ENCODE measurements at places on chromosomes 16 and 17.

DNA sequence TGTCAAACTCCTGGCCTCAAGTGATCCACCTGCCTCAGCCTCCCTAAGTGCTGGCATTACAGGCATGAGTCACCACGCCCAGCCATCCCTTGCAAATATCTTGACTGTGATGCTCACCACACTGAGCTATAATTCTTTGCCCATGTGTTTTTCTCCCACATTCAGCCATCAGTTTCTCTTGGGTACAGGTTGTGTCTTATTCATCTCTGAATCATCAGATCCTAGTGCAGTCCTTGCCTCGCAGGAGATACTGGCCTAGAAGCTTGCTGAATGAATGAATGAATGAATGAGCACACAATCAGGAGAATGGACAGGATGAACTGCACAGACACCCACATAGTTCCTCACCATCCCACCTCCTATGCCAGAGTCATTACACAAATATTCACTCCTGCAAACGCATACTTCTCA, 24.4 kb upstream of the ETV4 start:
- DNase-seq: peak; percentile 95

DNA sequence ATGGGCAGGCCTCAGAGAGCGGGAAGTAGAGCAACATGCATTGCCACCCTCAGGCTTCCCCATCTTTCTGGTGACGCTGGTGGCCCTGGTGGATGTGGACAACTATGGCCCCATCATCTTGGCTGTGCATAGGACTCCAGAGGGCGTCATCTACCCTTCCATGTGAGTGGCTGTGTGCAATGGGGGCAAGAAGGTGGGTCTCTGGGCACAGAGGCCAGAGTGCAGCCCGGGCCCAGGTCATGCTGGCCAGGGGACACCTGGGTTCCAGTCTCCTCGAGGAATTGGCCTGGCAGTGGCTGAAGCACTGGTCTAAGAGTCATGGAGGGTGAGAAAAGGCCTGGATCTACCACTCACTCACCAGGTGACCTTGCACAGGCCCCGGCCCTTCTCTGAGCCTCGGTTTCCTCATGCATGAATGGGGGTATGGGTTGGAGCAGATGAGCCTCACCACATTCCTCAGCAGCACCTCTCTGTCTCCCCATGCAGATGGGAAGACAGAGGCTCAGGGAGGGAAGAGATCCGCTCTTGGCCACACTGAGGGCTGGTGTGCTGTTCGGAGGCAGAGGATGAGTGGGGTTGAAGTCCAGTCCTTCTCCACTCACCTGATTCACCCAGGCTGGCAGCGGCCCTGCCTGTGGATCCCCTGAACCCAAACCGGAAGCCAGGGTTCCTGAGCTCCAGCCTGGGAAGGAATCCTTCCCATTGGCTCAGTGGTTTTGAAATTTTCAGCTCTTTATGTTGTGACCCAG, 7.2 kb upstream of the ADGRG3 start:
- no peak for DNase-seq

DNA sequence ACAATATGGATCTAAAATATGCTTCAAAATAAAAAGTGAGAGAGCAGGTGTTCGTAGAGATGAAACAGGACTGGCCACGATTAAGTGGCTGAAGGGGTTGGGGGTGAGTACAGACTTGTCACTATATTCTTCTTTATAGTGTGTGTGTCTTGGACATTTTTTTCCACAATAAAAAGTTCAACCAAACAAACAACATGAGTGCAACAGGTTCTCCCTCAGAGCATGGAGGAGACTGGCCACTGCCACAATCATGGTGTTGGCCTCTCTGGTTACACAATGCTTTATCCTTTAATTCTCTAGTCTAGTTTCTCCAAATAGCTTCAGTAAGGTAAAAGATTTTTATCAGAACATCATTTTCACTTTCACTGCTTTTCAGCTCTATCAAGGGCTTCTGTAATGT, 109.3 kb downstream of the PARN start:
- no peak for DNase-seq

GRCh38 chr16:31456988-31457360, 2.3 kb upstream of the ARMC5 start:
- no peak for DNase-seq

DNA sequence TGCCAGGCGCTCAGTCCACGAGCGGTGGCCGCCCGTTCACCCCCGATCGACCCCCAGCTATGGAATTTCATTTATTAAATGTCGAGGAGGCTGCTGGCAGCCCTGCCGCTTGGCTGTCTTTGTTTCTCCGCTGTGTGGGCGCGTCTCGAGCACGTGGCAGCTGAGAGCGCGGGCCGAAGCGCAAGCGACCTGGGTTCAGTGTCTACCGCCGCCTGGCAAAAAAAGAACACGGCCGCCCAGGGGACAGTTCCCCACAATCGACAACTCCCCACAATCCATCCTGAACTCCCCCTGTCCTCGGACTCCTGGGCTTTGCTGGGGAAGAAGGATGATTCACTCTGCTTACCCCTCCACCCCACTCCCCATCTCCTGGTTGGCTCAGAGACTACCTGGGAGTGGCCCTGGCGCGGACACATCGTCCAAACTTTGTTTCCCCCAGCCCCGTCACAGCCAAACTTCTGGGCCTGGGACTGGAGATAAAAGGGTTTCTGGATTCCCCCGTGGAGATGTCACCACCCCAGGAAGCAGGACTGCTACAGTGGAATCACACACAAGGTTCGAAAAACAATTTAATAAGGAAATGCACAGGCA, 1.7 kb upstream of the ANKRD13B start:
- peak; percentile 71 for DNase-seq

DNA sequence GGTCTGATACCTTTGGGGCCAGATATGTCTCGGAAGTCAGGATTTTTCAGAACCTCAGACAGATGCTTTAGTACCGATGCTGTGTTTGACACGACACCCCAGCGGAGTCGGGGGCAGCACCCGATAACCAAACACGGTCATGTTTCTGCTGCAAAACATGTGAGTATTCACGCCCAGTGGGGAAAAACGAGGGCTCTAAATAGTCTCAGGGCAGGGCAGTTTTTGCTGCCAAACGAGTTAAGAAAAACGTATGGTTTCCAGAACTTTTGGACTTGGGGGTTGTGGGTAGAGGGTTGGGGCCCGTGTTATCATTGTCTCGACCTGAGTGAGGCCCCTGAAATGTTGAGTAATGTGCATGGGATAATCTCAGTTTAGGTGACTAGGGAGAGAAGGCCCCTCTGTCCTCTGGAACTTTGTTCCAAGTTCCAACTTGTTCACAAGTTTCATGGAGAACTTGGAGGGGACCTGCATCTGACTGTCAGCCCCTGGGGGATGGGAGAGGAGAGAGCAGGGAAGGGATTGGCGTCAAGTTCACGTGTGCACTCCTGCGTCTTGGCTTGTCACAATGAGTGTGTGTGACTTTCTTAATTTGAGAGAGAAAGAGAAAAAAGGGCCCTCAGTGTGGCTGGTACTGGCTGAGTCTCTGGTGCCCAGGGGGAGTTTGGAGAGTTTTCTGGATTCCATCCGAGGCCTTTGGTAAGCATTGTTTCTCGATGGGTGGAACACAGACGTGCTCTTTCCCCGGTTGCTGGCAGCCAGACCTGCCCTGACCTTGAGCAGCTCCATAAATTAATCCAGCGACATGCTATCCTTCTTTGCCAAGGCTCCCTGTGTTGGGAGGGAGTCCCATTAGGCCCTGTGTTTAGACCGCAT, 83.9 kb upstream of the CIBAR2 start:
- no peak for DNase-seq

DNA sequence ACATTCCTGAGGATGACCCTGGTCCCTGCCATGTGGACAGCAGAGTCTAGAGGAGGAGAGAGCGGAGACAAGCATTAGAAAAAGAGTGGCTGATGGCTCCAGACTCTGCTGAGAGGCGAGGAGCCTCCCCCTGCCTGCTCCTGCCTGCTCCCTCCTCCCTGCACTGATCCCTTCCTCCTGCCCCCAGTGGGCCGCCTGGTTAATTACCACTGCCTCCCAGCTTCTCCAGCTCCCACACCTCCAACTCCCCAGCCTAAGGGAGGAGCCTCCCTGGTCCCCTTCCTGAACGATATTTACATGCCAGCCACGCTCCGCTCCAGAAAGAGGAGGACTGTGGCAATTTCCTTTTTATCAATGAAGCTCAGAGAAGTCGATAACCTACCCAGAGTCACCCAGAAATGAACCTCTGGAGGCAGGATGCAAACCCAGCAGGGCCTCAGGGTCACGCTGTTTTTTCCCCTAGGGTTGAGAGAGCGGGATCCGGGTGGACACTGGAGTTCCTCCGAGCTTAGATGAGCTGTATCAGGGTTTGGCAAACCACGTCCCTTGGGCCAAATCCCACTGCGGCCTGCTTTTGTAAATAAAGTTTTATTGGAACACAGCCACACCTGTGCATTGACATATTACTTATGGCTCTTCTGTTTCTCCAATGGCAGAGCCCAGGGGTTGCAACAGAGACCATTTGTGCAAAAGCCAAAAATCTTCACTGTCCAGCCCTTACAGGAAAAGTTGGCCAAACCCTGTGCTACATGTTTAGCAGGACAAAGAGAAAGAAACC, 27.1 kb upstream of the JPH3 start:
- DNase-seq: peak; percentile 20

DNA sequence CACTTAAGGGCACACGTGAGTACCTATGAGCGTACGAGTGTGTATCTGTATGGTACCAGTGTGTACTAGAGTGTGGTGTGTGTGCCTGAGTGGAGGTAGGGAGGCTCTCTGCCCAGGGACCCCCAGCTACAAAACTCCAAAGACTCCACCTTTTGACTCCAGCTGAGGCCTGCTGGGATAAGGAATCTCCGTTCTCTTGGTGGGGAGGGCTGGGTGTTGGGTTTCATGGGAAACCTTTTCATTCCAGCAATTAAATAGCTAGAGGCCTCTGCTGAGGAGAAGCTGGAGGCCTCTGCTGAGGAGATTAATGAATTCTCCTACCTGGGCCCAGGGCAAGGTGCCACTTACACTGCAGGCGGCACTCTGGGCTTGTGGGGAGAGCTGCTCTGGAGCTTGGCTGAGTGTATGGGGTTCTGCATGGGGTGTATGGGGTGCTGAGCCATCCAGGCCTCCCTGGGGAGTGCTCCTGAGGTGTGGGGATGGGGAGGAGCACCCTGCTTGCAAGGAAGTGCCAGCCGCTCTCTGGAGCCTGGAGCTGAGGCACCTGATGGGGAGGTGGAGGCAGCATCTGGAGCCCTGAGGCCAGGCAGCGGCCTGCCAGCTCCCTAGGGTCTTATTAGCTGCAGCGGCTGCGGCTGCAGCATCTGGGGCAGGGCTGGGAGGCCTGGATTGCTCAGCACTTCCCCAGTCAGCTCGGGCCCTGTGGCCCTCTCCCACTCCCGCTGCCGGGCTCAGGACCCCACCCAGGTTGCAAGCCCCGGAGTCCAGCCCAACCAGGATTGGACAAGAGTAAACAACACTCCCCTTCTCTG, 4.6 kb downstream of the ANKRD13B start:
- no peak for DNase-seq
